ACHN (cell line): ENCODE measurements at places on chromosomes 6 and 20.
A peak's percentile ranks its signal among the peaks of the same experiment; 100 is the strongest.

DNA sequence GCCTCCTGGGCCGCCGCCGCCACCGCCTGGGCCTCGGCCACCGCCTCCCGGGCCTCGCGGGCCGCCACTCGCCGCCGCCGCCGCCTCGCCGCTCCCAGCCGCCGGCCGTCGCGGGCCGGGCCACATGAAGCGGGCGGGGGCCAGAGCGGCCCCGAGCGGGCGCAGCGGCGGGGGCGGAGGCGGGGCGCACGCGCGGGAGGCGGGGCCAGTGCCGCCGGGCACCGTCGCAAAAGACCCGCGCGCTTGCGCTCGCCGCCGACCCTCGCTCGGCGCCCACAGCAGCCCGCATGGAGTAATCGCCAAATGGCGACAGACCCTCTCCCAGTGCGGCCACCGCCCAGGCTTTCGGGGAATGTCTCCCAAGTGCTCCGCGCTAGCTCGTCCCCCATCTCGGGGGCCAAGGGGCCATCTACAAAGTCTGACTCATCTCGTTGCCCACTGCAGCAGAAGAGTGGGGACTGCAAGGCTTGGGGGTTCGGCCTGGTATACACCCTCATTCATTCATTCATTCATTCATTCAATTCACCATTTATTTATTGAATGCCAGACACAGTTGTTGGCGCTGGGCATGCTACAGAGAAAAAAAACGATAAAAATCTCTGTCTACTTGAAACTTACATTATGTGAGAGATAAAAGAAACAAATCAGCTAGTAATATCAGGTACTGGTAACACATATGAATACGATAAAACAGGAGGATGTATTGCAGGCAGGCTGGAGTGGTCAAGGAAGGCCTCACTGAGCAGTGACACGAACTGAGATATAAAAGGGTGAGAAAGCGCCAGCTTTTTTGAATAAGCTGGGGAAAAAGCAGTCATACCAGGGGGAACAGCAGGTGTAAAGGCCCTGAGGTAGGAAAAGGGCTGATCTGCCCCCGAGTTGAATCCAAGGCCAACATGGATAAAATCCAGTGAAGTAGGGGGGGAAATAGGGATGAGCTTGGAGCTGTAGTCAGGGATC, at the start of gene B4GALT5:
B4GALT5 (minus strand) TSS at position 126 of the 960 bp plus-strand sequence. CDS start 188 bp downstream, outside the sequence.
- peak; percentile 72 for DNase-seq

DNA sequence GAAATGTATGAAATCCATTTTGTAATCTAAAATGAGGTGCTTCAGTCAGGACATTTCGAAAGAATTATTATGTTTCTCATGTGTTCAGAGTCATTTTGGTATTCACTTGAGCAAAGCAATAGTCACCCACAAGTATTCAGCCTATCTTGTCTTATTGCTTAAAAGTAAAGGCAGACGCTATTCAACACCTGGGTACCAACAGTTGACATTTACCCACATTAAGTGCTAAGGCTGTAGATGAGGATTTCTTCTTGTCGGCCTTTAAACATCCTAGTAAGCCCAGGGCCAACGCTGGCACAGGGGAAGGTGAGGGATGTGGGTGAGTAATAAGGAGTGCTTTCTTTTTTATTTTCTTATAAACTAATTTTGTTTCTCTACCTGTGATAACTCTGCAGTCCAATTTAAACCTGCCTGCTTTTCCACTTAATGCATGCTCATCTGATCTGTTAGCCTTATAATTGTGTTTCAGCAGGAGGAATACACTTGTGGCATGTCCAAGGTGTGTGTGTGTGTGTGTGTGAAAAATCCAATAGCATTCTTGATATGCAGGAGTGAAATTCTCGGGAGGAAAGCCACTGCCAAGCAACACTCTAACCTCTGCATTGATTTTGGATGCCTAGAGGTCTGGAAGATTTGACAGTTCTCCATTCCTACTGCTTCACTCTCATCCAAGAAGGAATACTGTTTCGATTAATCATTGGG, 252.0 kb downstream of the SOX4 start:
- DNase-seq, result no peak

- peak; percentile 82 for DNase-seq
Measured at GRCh38 chr6:32118782-32119628, 9.0 kb downstream of the ATF6B start.

GRCh38 chr6:122833021-122833491, 44.0 kb downstream of the SMPDL3A start:
- no peak for DNase-seq

DNA sequence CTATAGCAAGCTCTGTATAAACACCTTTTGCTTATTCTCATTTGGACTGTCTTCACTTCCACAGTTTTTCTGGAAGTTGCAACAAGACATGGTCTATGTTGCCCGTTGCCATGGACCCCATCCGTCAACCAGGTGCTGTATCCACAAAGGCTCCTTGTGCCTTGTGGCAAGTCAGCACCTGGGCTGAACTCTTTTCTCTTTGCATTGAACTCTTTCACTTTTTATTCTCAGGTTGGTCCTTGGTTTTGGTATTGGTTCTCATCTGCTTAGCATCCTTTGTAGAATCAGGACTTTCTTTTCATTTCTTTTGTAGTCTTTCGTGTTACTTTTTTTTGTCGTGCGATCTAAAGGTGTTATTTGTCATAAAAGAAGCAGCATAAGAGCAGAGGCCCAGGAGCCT, 5.0 kb upstream of the GSTA1 start:
- no peak for DNase-seq

DNA sequence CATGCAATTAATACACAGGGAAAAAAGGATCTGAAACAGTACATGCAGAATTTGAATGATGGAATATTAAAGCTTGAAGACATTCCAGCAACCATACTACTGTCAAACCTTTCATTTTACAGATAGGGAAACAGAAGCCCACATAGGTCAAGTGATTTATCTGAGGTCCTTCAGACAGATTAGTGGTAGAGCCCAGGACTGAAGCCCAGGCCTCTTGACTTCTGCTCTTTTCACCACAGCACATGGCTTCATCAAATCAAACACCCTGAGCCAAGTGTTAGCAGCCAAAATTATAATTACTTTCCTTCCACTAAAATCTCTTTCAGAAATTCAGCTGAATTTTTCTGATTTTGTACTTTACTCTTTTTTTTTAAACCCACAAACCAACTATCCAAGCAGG, 435.6 kb upstream of the RUNX2 start:
- no peak for DNase-seq

DNA sequence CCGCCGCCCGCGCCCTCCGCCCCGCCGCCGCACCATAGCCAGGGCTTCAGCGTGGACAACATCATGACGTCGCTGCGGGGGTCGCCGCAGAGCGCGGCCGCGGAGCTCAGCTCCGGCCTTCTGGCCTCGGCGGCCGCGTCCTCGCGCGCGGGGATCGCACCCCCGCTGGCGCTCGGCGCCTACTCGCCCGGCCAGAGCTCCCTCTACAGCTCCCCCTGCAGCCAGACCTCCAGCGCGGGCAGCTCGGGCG, 1.5 kb downstream of the FOXC1 start:
- DNase-seq, result peak; percentile 54

DNA sequence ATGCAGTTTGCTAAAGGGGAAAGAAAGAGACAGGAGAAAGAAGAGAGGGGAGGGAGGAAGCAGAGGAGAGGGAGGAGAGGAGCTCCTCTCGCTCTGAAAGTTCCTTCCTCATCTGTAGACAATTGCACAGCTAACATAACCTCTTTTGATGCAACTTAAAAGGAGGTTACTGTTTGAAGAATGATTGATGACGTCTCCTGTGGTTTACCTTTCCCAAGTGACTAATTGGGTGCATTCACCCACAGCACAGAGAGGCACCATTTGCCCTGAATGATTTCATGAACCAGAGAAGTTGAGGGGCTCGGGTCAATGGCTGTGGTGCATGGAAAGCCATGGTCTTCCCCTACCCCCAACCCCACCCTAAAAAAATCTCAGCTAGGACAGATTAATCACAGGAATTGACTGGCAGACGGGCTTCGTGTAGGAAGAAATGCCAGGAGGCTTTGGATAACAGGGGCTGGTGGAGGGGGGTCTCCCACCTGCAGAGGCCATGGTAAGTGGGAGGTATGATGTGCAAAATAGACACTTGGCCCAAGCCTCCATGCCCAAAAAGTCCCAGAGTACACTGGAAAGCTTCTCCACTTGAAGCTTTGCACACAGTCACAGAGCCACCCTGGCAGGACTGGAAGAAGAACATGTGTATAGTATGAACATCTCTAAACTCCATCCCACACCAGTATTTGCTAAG, 213.7 kb downstream of the ANKRD60 start:
- DNase-seq, result no peak

DNA sequence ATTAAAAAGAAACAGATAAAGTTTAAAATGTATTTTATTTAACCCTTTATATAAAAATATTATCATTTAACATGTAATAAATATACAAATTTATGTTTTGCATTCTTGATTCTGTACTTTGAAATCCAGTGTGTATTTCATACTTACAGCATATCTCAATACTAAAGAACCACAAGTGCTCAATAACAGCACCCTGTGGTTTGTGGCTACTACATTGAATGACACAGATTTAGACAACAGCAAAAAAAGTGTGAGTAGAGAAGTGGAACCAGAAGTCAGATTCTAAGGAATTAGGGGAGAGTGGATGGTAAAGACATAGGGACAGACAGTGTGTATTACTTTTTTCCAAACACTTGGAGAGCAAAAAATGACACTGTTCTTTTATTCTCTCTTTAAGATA, 524.5 kb downstream of the BMP2 start:
- DNase-seq, result no peak

DNA sequence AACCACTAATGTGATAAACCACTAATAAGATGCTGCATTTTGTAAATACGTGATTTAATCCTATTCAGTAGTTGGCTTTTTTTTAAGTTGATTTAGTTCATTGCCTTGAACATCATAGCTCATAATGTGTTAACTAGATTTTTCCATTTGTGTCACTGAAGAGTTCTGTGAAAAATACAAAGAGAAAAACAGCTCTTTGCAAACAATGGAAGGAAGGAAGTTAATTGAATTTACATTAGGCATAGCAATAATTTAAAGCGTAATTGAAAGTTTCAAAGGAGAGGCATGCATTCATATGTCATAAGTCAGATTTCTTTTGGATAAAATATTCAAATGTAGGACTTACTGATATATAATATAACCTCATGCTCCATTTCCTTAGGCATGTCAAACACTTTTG, 102.3 kb downstream of the TBC1D7 start:
- DNase-seq, result no peak

DNA sequence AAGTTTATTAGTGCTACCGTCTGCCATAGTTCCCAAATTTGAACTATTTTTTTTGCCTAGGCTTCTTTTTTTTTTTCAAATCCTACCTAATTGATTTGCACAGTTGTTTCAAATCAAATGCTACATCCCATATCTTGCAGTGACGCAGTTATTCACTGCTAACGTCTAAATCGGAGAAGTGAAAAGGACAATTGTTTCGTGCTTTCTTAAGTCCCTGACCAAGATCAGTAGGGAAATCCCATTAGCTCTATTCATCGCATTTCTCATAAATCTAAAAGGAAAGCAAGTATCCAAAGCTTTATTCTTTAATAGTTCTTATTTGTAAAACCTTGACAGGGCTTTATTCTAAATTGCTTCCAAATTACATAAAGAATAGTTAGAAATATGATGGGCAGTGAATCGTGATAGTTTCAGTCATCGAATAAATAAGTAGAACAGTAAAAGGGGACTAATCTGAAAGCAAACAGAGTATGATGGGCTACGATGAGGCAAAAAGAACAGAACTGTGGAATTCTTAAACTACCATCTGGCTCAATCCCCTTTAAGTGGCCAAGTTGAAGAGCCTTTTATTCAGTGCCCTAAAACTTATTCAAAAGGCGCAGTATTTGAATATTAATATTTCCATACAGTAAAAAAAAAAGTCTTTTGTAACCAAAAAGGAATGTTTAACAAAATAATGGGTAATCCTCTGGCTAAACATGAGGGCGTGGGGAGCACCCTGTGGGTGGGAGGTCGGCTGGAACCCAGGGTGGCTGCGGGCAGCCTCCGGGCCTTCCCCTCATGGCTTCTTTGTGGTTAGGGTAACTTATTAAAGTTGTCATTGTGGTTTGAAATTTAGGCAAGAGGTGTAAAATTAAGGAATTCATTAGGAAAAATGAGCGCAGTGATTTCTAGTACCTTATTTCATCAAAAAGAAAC, 3.0 kb upstream of the ARID1B start:
- DNase-seq, result no peak

GRCh38 chr6:150806790-150807189, 58.7 kb upstream of the MTHFD1L start:
- DNase-seq, result no peak

GRCh38 chr6:64985726-64986125, 721.3 kb downstream of the EYS start:
- DNase-seq, result no peak

GRCh38 chr20:21684671-21685070, 20.8 kb upstream of the PAX1 start:
- DNase-seq, result no peak

DNA sequence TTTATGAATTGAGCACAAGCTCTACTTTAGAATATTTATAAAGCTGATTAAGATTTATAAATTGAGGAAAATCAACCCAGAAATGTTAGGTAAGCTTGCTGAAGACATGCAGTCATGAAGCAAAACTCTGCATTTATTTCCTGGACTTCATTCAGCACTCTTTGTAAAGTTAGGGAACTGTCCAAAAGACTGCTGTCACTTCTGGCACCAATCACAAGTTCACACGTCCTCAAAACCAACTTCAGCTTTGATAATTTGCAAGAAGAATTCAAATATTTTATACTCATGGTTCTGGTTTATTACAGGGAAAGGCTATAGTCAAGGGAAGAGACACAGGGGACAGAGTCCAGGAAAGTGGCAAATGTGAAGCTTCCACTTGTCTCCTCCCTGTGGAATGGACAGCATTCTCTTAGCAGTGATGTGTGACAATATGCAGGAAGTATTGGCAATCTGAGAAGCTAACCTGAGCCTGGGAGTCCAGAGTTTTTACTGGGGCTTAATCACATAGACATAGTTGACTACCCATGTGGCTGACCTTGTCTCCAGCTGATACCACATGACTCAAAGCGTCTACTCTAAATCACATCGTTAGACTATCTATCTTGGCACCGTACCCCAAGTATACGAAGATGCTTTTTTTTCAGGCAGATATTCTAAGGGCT, 85.4 kb downstream of the PPP1R14C start:
- peak; percentile 40 for DNase-seq
